Globus pallidus (tissue), 1 donor: ENCODE measurements at places on chromosomes 4 and X.

DNA sequence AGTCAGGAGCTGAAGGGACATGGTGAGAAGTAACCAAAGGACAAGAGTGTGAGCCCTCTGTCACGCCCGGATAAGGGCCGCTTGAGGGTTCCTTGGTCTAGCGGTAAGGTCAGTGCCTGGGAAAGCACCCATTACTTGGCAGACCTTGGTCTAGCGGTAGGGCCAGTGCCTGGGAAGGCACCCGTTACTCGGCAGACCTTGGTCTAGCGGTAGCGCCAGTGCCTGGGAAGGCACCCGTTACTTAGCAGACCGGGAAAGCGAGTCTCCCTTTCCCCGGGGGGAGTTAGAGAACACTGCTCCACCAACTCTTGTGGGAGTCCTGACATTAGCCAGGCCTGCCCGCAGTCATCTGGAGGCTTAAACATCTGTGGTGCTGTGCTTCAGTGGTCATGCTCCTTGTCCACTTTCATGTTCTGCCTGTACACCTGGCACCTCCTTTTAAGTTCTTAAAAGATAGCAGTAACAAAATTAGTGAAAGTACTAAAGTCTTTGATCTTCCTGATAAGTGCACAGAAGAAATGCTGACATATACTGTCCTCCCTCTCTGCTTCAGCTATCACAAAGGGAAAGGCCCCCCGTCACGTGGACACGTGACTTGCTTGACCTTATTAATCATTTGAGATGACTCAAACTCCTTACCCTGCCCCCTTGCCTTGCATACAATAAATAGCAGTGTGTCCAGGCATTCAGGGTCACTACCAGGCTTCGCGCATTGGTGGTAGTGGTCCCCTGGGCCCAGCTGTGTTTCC, 9.3 kb upstream of the SEC24B start:
- DNase-seq = no peak

DNA sequence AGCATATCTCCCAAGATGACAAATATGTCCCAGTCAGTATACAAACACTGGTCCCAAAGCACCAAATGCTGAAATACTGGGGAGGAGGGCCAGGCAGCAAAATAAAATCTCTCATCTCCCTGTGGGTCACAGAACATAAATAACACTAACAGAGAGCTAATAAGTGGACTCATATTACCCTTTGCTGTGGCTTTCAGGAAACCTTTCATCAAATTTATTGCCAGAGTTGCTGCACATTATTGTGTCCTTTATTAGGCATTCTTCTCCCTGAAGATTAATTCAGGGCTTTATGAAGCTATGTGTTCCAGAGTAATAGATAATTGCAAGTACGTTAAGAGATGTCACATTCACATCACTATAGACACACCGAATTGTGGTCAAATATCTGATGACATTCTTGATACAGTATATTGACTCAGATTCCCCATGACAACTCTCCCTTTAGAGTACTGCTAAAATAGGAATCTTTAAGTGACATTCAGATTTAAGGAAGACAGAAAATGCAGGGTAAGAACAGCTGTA, 124.1 kb upstream of the PRR32 start:
- no peak for DNase-seq

DNA sequence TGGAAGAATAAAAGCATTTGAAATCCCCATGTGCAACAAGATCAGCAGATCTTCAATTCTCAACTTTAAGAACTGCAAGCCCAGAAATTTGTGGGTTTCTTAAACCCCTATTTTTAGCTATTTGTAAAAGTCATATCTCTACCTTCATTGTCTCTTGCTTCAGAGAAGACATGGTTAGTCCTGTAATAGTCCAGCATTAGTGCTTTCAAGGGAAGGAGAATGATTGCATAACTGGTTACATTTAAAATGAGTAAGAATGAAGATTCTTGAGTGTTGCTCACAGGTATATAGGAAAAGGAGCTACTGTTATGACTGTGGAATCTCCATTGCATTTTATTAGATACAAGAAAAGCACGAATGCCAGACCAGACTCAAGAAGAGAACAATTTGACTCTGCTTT, 84.0 kb downstream of the CCSER1 start:
- DNase-seq = no peak

DNA sequence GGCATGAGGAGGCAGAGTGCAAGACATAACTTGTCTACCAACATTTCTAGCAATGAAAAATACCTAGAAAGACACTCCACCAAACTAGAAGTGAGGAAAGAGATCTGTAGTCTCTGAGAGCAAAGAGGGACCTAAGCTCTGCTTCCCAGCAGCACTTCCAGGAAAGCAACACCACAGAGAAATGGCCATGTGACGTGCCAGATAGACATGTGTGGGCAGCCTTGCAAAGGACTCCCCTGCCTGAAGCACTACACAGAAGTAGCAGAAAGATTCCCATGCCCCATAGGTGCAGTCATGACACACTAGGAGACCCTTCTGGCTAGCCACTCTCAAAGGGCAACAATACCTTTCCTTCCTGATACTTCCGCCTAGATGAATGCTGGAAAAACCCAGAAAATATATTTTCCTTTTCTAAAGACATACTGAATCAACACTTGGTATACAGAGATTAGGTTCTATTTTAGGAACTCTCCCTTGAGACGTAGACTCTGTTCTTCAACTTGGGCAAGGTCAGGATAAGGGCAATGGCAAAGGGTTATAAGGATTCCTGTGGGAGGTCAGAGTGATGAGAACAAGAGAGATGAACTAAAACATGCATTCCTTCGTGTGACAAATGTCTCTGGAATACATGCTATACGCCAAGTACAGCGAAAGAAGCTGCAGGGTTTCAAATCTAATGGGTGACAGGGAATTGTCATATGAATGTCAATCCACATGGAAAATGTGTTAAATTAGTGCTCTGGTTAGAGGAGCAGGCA, 187.5 kb upstream of the ETNPPL start:
- no peak for DNase-seq

- DNase-seq = no peak
Observed at GRCh38 chrX:3585719-3586118, 127.7 kb downstream of the PRKX start.

DNA sequence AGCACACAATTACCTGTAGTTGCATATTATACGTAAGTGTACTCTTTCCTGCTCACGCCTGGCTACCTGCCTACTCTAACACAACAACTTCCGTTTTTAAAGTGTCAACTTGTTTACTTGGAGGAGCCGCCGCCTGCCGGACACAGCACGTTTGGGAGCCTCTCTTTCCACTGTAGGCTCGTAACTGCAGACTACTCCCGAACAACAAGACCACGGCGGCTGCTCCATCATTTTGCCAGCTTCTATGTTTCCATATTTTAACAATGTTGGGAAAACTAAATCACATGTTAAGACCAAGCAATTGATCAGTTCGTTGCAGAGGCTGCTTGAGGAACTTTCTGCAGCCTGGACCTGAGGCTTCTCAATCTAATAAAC, 841 bp downstream of the MTNR1A start:
- DNase-seq = no peak
